ENCODE measurements at places on chromosomes 5 and 9.
A peak's percentile ranks its signal among the peaks of the same experiment; 100 is the strongest.

GRCh38 chr9:82334286-82334685, 345.7 kb downstream of the SPATA31D1 start:
- ATAC-seq: no peak

DNA sequence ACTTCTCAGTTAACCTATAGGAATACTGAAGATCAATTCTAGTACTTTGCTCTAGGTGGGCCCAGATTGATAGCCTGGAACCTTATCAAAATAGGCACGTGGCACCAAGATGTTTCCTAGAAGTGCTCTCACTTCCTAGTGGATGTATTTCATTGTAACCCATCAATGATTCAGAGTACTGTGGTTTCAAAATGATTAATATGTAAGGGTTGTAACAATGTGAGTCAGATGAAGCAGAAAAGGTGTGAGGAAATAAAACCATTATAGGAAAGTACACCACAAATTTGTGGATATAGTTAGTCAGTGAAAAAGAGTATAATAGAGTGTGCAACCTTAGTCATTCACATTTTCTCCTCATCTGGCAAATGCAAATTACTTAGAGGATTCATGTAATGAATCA, 177.3 kb upstream of the FST start:
- peak; percentile 80 for ATAC-seq

DNA sequence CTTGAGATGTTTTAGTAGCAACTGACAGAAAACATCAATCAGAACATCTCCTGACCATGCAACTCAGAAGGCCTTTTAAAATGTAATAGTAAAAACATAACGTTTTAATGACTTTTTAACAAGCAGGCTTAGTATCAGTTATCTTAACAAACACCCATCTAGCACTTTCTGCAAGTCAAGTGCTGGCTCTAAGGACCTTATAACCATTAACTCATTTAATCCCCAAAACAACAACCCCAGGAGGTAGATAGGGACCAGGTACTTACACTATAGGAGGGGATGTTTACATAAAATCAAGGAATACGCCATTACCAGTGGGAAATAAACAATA, 41.8 kb downstream of the ROR2 start:
- no peak for ATAC-seq

DNA sequence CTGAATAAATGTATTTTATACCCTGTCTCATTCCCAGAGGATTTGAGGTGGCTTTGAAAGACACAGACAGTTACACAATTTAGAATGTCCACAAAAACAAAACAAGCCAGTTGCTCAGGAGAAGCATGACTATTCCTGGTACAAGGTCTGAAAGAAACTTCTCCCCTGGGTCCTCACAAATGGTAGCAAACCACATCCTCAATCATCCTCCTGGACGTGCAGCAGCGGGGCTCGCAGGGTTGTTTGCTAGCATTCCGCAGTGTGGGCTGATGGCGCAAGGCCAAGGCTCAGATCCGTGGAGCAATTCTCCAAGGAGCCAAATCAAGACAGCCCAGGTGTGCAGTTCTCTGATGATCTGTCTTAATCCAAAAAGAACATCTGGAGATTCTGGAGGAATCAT, 210.3 kb downstream of the ACTL7B start:
- no peak for ATAC-seq

DNA sequence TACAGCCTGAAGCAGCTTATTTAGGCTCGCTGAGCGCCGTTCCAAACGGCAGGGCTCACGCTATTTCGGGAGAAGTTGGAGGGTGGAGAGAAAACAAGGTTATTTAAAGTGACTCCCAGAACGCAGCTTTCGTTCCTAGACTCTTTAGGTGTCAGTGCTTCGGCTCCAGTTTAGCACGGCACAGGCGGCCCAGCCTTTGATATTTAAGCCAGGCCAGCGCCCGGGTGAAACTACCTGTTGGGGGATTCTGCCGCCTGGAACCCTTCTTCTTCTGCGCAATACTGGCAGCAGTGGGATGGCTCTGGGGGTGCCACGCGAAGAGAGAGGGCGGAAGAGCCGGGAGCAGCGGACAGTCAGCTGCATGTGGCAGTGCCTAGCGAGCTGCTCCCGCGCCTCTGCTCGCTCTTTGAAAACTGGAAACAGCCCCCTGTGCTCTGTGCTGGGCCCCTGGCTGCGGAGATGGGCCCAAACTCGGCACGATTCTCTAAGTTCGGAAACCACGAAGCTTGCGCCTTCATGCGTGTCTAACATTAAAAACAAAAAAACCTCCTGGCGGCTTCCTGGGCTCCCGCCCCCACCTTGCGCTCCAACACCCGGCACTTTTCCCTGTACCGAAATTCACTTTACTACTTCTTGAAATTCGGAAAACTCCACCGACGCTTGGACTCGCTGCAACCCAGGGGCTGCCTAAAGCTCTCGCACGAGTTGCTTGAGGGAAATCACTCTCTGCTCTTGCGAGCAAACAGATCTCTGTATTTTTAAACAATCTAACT, 34.6 kb upstream of the NFIB start:
- no peak for ATAC-seq

DNA sequence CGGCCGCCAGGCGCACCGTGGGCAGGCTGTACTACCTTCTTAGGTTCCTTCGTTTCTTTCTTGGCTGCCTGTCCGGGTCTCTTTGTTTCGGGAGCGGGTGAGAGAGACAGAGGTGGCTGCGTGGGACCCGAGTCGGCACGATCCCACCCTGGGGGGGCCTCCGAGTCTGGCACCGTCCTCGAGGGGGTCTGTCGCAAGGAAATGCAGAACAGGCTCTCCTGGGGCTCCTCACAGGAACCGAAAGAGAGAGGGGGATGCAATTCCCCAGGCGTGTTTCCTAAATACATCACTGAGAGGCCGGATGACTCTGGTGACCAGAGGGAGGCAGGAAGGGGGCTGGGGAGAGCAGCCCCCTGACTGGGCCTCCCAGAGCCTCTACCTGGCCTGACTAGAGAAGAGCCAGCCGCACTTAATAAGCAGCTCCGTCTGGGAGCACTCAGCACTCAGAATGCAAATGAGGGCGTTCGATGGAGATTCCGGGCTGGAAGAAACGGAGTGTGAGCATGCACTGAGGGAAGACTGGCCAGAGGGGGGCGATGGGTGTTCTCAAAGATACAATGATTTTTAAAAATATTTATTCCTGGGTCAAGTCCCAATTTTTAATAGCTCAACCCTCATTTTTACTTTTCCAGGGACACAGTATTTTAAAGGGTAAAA, 11.7 kb upstream of the INPP5E start:
- ATAC-seq: no peak

- ATAC-seq: no peak
These were observed 1.5 kb downstream of the FCN1 start for GRCh38 chr9:134916161-134916665.

DNA sequence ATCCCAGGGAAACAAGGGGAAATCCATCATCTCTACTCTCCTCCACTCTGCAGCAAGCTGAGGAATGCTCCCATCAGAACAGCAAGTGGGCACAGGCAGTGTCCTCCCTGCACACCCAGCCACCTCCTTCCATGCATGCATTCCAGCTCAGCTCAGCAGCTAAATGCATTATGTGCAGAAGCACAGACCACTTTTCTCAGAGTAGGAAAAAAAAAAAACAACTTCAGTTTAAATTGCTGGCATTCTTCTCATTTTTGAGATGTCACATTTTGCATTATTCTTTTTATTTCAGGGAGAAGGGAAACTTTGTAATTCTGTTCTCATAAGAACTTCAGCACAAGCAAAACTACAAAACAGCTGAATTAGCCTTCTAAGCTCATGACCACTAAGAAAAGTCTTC, 312.2 kb downstream of the SEMA5A start:
- ATAC-seq: no peak

- peak; percentile 48 for ATAC-seq
These were observed 16.2 kb downstream of the PGGT1B start for GRCh38 chr5:115246361-115246991.

GRCh38 chr9:12796601-12797000, 21.8 kb downstream of the LURAP1L start:
- no peak for ATAC-seq

DNA sequence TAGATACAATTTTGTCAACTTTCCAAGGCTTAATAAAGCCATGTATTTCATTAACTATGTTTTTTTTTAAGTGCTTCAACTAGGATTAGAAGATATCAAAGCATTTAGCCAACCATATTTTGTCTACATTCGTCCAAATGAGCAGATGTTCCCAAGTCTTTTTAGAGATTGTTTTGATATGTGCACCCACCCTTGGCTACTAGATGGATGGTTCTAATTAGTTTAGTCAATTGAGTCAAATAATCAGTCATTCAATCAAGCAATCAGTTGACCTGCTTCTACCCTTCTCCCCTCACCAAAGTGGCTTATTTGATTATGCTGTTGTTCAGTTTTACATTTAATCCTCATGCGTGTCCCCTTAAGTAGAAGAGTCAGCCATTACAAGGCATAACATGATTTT, 319.5 kb upstream of the TNC start:
- no peak for ATAC-seq

DNA sequence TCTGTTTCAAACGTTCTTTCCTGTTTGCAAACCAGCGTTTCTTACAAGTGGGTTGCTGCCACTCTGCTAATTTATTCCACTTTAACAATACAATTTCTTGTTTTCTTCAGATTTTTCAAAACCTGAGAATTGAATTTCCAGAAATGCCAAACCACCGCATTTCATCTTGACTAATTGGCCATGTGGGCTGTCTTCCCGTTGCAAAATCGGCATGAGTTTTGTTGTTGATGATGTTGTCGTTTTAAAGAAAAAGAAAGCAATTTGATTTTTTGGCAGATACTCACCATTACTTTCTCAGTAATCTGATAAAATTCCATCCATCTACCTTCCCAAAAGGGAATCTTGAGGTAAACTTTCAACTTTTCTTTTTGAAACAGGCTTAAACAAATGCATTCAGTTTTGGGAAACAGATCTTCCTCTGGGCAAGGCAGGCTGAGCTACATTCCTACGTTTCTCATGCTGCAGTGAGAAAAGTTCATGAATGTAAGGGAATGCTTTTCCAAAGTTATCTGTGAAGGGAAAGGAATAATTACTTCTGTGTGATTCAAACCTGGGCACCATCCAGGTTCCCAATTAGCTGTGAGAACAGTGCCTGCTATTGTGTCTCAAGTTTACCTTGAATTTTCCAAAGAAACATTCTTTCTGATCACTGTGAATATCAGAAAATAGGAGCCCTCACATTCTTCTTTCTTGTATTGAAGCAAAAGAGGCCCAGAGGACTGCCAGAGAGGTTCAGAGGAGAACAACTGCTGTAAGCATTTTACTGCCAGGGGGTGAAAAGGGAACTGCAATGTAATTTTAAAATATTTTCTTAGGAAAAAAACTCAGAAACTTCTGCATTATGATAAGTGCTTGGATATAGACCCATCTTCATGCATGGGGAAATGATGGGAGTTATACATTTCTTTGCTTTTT, 100.7 kb upstream of the TUT7 start:
- ATAC-seq: no peak

DNA sequence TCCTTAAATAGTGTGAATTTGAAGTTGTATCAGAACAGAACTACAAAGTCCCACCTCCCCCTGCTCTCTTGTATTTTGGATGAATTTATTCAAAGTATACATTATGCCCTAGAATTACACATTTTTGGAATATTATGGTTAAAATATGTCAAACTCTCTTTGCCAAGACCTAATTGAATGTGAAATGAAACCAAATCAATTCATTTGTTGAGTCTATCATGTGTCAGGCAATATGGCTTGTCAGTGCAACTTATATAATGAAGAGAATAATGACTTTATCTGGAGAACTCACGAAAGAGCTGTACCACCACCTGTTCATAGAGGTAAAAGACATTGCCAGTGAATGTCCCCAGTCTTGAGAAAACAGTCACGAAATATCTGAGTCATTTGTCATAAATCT, 106.8 kb downstream of the TUSC1 start:
- no peak for ATAC-seq

DNA sequence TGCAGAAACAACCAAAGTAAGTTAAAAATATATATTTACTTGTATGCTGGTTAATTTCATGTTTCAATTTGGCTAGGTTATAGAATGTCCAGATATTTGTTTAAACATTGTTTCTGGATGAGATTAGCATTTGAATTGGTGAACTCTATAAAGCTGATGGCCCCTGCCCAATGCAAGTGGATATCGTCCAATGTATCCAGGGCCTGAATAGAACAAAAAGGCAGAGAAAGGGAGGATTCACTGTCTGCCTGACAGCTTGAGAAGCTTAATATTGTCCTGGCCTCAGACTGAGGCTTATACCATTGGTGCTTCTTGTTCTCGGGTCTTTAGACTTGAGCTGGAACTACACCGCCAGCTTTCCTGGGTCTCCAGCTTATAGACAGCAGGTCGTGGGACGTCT, 446.7 kb upstream of the ACTBL2 start:
- ATAC-seq: no peak

DNA sequence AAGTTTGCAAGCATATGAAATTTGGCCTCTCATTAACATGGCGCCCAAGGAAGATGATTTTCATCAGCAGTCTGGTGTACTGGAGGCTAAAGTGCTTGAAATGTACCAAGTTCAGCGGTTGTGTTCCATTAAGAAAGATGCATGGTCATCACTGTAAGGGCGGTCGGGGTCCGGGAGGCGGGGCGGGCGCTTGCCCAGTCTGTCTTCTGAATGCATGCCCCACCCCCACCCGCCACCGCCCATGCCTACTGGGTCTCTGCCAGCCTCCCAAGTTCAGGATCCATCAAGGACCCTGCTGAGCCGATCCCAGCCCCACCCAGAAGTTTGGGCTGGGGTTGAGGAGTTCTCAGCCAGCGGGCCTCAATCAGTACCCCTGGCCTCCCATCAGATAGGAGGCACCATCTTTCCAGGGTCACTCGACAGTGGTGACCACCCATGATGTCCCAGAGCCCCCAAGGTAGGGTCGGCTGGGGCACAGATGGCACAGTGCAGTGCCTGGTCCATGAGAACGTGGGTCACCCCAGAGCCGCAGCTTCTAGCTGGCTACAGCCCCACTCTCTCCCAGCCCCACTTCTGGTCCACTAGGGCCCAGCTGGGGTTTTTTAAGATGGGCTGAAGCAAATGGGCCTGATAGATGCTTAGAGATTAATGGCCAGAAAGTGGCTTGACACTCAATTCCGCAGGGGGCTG, 24.4 kb upstream of the PRDM12 start:
- ATAC-seq: no peak

GRCh38 chr5:179798771-179799643, 5.2 kb downstream of the LTC4S start:
- ATAC-seq: no peak

DNA sequence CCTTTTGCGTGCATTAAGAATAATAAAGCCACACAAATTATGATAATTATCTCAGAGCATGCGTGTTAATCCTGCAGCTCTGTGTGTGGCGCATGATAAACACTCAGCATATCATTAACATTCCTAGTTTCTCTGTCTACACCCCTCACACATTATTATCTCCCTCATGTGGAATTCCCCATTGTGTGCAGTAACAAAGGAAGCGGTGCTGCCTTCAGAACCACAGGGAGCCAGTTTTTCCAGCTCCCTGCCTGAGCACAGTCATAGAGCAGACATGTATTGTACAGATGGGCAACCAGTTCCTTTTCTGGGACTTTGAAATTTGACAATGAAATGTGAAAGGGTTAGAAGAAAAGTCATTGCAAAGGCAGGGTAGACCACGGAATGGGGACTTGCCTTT, 1365.5 kb upstream of the CDH9 start:
- no peak for ATAC-seq

DNA sequence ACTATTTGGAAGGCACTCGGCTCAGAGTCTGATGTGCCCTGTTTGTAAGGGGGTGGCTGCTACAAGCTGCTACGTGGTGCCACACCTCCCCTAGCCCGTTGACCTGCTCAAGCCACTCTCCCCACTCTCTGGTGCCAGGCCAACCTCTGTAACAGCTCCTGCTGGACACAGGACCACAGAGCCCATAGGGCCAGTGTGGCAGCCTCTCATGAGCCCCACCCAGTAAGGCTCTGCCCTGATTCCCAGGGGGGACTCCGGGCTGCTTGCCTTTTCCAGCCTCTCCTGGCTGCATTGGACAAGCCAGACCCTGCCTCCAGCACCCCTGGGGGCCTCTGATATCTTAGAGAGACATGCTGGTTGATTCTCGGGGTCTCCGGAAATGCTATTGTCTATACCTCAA, 53.3 kb upstream of the ANGPTL2 start:
- no peak for ATAC-seq

All from activated CD4-positive, CD25-positive, alpha-beta regulatory T cell treated with anti-CD3 and anti-CD28 coated beads, Interleukin-2, amount 50 U/mL, for 24 hours (primary cell).